ENCODE measurements at places on chromosomes 5 and 9.

DNA sequence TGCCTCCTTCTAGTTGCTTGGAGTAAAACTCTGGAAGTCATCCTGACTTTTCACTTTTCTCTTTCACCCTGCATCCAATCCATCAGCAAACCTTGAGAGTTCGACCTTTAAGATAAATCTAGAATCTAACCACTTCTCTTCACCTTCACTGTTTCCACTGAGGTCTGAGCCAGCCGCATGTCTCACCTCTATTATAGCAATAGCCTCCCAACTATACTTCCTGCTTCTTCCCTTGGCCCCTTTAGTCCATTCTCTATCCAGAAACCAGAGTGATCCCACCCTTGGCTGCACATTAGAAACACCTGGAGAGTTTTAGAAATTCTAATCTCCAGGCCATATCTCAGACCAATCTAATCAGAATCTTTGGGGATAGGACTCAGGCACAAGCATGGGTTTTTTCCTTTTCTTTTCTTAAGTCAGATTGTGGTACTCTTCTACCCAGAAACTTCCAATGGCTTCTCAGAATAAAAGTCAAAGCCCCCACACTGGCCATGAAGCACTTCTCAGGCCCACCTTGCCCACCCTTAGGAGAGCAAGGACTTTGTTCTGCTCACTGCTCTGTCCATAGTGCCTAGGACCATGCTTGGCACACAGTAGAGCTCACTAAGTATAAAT is 33.1 kb downstream of the MFAP3 start:
- no peak for DNase-seq

DNA sequence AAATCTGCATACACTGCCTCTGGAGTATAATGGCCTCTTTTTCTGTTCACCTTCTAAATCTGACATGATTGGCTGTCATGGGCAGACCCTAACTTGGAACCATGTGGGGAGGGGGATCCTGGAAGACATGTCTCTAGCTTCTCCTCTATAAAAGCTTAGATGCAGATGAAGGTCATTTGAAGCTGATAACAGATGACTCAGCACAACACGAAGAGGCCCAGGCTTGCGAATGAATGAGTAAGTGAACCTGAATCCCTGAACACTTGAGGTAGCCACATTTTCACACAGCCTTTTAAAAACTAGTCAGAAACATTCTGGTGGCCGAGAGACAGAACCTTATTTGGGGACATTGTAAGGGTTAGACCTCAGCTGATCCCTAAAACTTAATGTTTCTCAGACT is 282.6 kb downstream of the ELAVL2 start:
- no peak for DNase-seq

GRCh38 chr5:74206579-74207550 is 433.7 kb downstream of the ENC1 start:
- no peak for DNase-seq

- DNase-seq = no peak
Measured at GRCh38 chr9:79674052-79674777, 102.5 kb downstream of the TLE4 start.

DNA sequence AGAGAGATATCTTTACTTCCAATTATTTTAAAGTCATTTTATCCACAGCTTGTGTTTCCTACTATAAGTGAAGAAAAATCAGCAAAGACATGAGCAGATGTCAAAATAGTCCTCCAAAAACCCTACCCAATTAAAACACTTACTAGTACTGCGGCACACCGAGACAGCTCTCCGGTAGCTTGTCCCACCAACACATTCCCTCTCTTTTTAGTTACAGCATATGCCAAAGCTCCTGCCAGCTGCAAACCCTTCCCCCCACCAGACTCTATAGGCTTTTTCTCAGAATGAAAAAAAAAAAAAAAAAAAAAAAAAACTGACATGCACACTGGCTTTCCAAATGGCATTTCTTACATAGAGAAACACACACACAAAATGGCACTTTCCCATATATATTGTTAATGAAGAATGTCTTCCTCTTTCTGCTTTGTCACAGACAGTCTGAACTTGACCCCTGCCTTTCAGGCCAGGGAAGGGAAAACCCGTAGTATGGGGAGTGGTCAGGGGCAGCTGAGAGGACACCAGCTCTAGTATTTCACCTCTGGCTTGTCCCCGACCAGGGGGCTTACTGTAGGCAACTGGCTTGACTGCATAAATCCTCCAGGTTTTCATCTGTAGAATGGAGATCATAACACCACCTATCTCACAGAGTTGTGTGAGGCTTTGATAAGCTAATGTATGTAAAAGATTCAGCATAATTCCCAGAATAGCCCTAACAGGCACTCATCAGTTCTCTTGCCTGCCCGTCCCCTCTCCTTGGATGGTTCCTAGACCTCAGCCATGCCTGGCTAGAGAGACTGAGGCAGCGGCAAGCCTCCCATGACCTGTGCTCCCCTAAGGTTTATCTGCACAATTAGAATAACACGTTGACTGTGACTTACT is 233.6 kb downstream of the CRB2 start:
- no peak for DNase-seq

GRCh38 chr5:154811653-154812465 is 38.5 kb downstream of the FAXDC2 start:
- DNase-seq = peak; percentile 74

GRCh38 chr5:8864053-8864452 is 681.8 kb downstream of the SEMA5A start:
- DNase-seq = no peak

DNA sequence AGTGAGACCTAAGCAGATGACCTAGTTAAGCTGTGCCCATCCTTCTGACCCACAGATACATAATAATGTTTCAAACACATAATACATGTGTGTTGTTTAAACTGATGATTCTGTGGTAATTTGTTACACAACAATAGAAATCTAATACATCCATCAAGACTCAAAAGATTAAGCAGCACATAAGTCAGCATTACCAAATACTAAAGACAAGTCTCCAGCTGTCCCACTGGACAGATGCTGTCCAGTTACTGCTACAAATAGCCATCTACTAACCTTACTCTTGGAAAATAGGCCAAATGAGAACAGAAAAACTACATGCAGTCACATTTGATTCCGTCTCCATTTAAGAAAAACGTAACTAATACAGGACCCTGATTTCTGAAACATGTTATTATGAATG is 10.8 kb downstream of the TRMO start:
- no peak for DNase-seq

- DNase-seq = no peak
Measured at GRCh38 chr5:100683881-100684280, 148.7 kb downstream of the FAM174A start.

GRCh38 chr9:134391319-134392231 is 65.3 kb downstream of the RXRA start:
- peak; percentile 77 for DNase-seq

GRCh38 chr9:111621895-111622480 is 9.1 kb upstream of the DNAJC25 start:
- DNase-seq = peak; percentile 16

GRCh38 chr5:141199359-141200235 is at the start of gene PCDHB11:
PCDHB11 (plus strand) TSS chr5:141199627; CDS start chr5:141199775, 148 bp downstream.
- DNase-seq = no peak
